Endothelial cell of coronary artery (primary cell): ENCODE measurements at places on chromosomes 1 and 21. TPM values are rescaled to one million over a fixed set of nuclear protein-coding genes. Genes with fewer than 3 reads are reported as not detected.

FCRL5 gene
- total RNA-seq, result not detected in 2 replicates

DUSP10 gene
- 3.1 and 4.6 TPM in 2 replicates for total RNA-seq

LCA5L gene
- total RNA-seq, result 0.28 and 0.90 TPM in 2 replicates

NFASC gene
- under 0.01 TPM in 2 replicates for total RNA-seq

CR2 gene
- not detected in 2 replicates for total RNA-seq

DOP1B gene
- total RNA-seq, result 3.2 and 3.7 TPM in 2 replicates

NVL gene
- 22.9 and 25.3 TPM in 2 replicates for total RNA-seq
